Activated naive CD8-positive, alpha-beta T cell treated with anti-CD3 and anti-CD28 coated beads, Interleukin-2, amount 50 U/mL, for 24 hours (primary cell): ENCODE measurements at places on chromosomes 12 and 14.

GRCh38 chr14:74035556-74035955 lies 16.4 kb downstream of the BBOF1 start:
- DNase-seq: no peak

DNA sequence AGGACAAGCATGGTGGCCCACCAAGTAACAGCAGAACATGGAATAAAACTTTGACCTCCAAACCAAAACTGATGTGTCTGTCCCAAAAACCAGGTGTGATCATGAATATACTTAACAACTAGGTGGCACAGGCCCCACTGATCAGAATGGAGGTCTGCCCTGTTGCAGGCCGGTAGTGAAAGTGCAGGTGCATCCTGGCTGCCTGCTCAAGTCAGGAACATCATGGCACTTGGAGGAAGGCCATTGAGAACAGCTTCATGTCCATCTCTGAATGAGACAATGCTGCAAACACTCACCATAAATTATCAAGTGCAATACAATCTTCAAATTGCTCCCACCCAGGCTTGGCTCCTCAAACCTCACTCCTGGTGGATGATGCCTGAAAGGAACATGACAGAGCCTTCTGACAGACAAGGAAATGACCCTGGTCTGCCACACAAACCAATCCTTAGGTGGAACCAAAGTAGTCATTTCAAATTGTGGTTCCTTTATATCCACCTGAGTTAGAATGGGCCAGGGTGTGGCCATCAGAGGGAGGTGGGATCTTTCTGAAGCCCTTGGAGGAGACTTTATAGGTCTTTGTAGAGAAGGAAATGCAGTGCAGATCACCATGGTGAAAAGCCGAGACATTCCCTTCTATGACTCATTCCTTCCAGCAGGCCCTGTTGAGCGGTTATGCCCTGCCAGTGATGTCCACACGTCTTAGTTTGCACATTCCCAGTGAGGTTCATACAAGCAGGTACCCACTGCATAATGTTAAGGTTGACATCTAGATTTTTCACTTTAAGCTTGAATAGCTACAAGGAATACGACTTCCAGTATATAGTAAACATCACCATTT lies 36.0 kb downstream of the EGLN3 start:
- DNase-seq: no peak

- DNase-seq: no peak
These were observed 53.6 kb downstream of the GOLGA5 start for GRCh38 chr14:92847749-92848148.

DNA sequence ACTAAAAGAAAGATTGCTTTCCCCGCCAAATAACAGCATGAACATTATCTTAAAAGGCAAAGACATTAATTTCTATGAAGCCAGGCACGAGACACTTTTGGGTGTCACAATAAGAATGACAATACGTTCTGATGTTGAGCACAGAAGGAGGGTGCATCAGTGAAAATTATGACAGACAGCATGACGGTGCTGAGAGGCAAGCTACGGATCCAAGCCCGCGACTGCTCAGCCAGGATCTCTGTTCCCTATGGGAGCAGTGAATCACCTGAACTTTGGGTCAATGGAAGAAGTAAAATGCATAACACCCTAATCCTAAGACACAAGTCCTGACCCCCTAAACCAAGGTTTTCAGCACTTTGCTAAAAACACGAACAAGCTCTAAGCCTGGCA lies 51.7 kb downstream of the SLC25A47 start:
- DNase-seq: no peak

- no peak for DNase-seq
These were observed 207.9 kb downstream of the SLC16A7 start for GRCh38 chr12:59803735-59804134.

DNA sequence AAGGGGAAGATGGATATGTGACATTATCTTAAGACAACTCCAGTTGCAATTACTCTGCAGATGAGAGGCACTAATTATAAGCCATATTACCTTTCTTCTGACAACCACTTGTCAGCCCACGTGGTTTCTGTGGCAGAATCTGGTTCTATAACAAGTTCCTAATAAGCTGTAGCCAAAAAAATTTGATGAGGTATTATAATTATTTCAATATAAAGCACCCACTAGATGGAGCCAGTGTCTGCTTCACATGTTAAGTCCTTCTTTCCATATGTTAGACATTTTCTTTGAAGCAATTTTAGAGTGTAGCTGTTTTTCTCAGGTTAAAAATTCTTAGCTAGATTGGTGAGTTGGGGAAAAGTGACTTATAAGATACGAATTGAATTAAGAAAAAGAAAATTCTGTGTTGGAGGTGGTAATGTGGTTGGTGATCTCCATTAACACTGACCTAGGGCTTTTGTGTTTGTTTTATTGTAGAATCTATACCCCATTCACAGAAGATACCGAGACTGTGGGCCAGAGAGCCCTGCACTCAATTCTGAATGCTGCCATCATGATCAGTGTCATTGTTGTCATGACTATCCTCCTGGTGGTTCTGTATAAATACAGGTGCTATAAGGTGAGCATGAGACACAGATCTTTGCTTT lies 36.9 kb downstream of the PSEN1 start:
- DNase-seq: no peak

DNA sequence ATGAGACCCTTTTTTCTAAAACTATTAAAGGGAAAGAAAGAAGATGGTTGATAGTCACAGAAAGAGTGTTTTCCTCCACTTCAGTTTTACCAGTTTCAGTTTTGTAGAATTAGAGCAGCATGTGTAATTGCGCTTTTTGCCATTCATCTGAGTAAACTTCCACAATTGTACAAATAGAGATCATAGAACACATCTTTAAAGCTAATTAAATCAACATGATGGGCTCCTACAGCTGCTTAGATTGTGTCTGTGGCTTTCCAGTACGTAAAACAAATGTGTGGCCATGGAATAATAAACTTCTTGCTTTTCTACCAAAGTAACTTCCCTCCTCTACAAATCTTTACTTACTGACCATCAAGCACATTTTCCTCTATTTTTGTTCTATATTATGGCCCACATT lies 84.2 kb upstream of the LRIG3 start:
- DNase-seq: no peak

DNA sequence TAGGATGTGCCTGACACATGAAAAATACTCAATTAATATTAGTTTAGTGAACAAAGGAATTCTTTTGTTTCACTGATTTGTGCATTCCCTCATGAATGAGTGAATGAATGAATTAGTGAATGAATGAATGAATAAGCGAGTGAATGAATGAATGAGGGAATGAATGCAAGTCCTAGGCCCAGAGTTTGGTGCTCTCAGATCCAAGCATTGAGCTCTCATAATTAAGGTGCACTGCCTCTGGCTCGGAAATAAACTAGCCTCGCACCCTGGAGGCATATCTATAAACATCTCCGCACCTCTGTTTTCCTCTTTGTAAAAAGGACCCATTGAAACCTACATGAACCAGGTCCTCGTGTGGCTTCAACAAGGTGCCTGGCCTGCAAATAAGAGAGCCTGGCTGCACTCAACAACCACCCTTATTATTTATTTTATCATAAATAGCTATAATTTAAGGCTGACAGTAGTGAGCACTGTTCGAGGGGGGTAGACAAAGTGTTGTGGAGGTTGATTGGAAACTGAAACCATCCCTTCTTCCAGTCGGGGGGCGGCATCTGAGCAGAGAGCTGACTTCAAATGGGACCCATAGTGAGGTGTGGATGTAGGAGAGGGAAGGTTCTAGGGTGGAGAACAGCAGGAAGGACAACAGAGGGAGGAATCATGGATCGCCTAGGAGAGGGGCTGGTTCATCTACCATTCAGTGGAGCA lies 316.8 kb downstream of the BCL11B start:
- DNase-seq: no peak

- DNase-seq: no peak
These were observed 52.5 kb downstream of the SPIC start for GRCh38 chr12:101527682-101528081.

DNA sequence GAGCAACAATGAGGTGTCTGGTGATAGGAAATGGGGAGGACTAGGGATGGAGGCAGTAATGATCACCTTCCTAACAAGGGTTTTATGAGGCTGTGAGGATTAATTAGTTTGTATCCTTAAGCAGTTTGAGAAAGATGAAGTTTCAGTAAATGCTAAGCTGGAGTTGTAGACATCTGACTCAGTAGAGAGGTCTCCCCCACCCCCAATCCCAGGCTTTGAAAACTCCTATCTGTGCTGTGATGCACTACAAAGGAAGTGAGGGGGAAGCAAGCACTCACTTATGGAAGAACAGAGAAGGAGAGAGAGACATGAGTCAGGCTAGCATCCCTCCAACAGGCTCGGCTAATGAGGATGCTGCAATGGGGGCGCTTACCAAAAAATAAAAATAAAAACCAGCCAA lies 5.5 kb upstream of the BCL11B start:
- no peak for DNase-seq

DNA sequence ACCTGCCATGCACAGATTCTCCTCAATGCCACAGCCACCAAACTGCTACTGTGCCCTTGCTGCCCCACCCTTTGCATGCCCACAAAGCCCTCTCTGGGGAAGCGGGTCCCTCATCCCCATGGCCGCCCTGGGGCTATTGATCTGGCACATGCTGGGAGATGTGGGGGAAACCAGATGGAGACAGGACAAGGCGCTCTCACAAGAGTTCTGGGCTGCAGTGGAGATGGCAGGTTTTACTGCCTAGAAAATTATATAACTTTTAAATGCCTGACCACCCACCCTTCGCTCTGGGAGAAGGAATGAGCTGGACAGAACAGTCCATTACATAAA lies 10.6 kb upstream of the PIP4K2C start:
- no peak for DNase-seq

GRCh38 chr14:75496755-75497154 lies 25.5 kb upstream of the BATF start:
- no peak for DNase-seq

DNA sequence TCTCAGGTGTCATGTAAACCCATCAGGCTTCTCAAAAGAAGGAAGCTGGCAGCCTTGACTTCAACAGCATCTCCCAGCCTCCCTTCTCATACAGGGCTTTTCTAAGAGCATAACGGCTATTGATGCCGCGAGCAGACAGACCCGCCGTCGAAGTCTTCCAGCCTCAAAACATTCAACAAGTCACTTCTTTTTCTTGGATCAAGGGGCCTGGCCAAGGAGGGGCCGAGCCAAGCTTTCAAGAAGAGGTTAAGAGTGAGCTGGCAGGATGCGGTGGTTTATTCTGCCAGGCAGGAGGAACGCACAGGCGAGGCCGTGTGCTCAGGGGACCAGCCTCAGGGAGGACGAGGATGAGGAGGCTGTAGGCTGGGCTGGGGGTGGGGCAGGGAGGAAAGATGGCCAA lies 102.9 kb upstream of the RFLNA start:
- no peak for DNase-seq

DNA sequence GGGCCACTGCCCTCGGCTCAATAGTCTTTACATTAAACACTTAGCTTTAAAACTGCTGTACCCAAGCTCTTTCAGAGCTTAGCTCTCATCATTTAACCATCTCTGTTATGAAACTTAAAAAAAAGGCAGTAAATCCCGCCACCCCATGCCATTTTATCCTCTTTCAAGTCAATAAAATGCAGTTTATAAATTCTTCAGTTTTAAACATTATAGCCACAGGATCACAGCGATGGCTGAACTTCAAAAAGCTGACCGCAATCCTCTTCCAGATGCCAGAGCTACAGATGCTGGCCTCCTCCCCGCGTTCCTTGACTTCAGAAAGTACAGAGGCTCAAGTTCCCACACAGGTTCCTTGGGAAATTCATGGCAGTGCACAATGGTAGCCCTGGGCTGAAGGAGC lies 4.2 kb downstream of the OR10G3 start:
- DNase-seq: no peak

GRCh38 chr14:48936849-48937248 lies 649.3 kb downstream of the RPS29 start:
- no peak for DNase-seq

GRCh38 chr14:76163668-76164363 lies 12.1 kb downstream of the GPATCH2L start:
- no peak for DNase-seq

DNA sequence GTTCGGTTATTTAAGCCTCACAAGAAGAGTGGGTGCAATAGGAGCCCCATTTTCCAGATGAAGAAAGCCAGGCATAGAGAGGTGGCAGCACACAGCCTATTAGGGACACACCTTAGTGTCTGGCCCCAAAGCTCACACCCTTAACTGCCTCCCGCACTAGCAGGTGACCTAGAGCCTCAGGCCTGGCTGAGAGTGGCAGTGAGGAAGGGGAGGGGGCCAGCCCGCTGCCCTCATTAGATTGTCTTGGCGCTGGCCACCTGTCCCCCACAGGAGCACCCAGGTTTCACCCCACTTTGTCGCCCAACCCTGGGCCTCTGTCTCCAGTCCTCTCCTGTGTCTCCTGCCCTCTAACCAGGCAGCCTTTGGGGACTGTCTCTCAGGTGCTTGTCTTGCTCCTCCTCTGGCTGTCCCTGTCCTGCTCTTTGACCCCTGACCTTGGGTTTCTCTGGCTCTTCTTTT lies 18.5 kb upstream of the PGF start:
- DNase-seq: no peak

- DNase-seq: no peak
These were observed 256.5 kb downstream of the IPO8 start for GRCh38 chr12:30439201-30439600.

GRCh38 chr14:68279437-68279720 lies 459.8 kb downstream of the RAD51B start:
- no peak for DNase-seq

DNA sequence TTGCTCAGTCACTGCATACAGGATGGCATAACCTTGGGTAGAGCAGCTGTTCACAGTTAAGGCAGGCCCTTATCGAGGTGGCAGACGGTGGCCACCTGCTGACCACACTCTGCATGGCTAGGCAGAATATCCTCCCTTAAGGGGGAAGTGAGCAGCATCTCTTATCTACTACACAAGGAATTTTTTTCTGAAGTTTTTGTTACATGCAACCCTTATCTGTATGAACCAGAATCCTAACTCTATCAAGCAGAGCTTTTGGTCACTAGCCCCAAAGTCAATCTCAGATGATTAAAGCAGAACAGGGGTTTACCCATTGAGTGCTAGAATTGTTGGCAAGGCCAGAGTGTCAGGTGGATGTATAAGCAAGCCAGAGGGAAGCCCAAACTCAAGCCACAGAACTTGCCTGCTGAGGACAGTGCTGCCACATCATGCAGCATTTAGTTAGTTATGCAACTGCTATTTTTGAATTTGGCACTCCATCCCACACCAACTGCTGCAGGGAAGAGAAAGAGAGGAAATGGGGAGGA lies 192.8 kb downstream of the TBX5 start:
- no peak for DNase-seq

DNA sequence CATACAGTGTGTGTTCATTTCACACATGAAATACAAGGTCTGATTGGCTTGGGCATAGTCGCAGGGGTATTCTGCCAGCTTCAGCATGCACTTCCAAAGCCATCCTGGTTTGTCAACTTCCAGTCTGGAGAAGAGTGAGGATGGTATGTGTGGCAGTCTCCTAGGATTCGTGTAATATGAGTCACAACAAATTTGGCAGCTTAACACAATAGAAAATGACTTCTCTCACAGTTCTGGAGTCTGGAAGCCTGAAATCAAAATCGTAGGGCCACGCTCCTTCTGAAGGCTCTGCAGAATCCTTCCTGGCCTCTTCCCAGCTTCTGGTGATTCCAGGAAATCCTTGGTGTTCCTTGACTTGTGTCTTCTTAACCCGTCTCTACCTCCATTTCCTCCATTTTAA lies 167.5 kb downstream of the PPM1H start:
- no peak for DNase-seq

GRCh38 chr12:26378711-26379110 lies 183.3 kb downstream of the SSPN start:
- no peak for DNase-seq
